Testis (tissue), 5 donors: ENCODE measurements at places on chromosomes 3 and 15. TPM values are rescaled to one million over a fixed set of nuclear protein-coding genes. Genes with fewer than 3 reads are reported as not detected.

P3H2 gene
- 7.2 TPM for total RNA-seq

DNA sequence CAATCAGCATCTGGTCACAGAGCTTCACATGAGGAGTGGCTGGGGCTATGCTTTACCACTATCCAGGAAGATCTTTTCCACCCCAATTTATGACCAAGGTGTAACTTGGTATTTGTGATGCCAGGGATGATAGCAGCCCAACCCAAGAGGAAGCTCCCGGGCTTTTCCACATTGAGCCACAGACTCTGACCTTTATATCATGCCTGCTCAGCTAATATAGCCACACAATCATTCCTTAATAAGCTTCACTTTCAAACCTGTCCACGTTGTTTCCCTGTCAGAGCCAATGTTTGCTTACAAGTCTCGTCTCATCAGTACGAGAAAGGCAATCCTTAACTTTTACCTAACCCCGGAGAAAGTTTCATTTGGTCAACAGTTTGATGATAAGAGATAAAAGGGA lies 330.9 kb downstream of the SHQ1 start:
- H3K27me3 ChIP-seq: no peaks in the 10 kb centered on the region
- no peak overlapping the region for H3K4me3 ChIP-seq
- DNase-seq: no peak
- no peaks in the 10 kb centered on the region for H3K4me1 ChIP-seq

- H3K4me3 ChIP-seq: no peak overlapping the region
- no peak overlapping the region for H3K27ac ChIP-seq
- no peaks in the 10 kb centered on the region for H3K36me3 ChIP-seq
- peaks cover 27% of the 10 kb centered on the region for H3K4me1 ChIP-seq
These were observed 95.0 kb upstream of the ICE2 start for GRCh38 chr15:60573936-60574335.

DNA sequence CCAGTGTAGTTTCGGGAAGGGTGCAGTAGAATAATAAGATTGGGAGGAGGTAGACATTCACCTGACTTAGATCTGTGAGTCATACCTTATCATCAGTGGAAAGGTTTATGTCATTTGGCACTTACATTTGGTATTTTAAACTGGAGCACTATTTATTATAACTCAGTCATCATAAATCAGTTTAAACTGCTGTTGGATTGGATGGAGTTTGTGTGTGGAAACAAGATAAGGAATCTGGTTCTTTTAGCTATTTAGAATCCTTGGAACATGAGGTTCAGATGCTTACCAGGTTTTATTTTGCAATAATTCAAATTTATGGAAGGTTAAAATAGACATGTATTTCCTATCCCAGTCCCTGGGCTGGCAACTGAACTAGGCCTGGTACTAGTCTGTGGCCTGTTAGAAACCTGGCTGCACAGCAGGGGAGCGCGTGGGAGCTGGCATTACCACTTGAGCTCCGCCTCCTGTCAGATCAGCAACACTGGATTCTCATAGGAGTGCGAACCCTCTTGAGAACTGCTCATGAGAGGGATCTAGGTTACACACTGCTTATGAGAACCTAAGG lies 34.5 kb downstream of the ZFAND6 start:
- H3K4me3 ChIP-seq: no peak overlapping the region
- H3K27me3 ChIP-seq: no peaks in the 10 kb centered on the region
- H3K36me3 ChIP-seq: no peaks in the 10 kb centered on the region
- H3K4me1 ChIP-seq: peaks cover 15% of the 10 kb centered on the region
- H3K27ac ChIP-seq: peak overlapping the region; percentile 46
- DNase-seq: peak; percentile 62

GRCh38 chr3:47324278-47324865 lies 41.6 kb downstream of the KLHL18 start:
- H3K27me3 ChIP-seq: no peaks in the 10 kb centered on the region
- H3K4me3 ChIP-seq: no peak overlapping the region
- H3K4me1 ChIP-seq: no peaks in the 10 kb centered on the region
- DNase-seq: peak; percentile 72
- H3K27ac ChIP-seq: no peak overlapping the region

DNA sequence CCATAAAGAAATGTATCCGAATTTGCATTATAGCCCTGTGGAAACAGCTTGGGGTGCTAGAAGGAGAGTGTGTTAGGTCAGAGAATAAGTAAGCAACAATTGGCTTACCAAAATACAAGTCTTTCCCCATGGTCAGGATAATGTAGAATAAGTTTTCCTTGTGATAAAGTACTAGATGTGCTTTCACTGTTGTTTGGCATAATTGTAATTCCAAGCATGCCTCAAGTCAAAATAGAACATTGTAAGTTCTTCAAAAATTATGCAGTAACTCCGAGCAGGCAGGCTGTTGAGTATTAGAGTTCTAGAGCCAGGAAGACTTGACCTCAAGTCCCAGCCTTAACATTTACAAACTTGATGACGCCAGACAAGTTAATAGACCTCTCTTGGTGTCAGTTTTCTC lies 242.0 kb downstream of the TUSC7 start:
- no peaks in the 10 kb centered on the region for H3K4me1 ChIP-seq
- H3K27ac ChIP-seq: no peak overlapping the region
- no peaks in the 10 kb centered on the region for H3K36me3 ChIP-seq
- no peak overlapping the region for H3K4me3 ChIP-seq
- H3K27me3 ChIP-seq: no peaks in the 10 kb centered on the region

TUSC7 gene
- total RNA-seq: 9.1 TPM

DNA sequence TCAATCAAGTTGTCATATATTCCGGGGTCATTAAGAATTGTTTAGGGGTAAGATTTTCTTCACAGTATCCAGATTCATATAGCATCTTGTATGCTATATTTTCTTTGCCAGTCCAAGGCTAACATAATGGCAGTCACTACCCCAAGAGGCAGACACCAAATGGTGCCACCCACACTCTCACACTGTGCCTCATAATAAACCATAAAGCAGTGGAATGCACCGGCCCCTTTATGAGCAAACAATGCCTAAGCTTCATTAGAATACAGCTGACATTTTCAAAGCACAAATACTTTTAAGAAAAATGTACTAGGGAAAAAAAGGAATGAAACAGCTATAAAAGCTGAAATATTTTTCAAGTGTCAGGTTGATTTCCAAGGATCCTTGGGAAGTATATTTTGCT lies 121.6 kb downstream of the TFDP2 start:
- peak overlapping the region; percentile 31 for H3K4me3 ChIP-seq
- peaks cover 11% of the 10 kb centered on the region for H3K4me1 ChIP-seq
- no peaks in the 10 kb centered on the region for H3K36me3 ChIP-seq
- H3K27me3 ChIP-seq: no peaks in the 10 kb centered on the region

DNA sequence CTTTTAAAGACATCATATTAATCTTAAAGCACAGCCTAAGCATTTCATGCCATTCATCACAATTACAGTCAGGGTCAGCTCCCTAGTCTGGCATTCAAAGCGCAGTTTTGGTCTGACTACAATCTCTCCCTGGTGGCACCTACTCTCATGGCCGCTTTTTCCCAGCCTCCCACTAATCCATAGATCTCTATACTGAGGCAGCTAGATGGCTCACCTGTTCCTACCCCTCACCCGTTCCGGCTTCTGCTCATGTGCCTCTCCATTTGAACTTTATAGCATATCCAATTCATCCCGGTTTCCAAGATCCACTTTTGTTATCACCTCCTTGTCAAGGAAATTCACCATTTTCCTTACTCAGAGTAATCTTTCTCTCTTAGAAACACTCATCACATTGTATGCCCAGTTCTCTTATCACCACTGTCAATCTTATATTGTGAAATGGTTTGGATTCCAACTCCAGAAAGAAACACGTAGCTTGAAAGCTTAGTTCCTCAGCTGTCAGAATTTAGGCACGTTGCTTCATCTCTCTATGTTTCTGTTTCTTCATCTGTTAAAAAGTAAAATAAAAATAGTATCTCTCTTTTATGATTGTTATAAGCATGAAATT lies 220.0 kb upstream of the UBE2E2 start:
- DNase-seq: no peak
- no peaks in the 10 kb centered on the region for H3K36me3 ChIP-seq
- H3K4me3 ChIP-seq: no peak overlapping the region
- no peak overlapping the region for H3K27ac ChIP-seq
- H3K4me1 ChIP-seq: no peaks in the 10 kb centered on the region
- H3K27me3 ChIP-seq: no peaks in the 10 kb centered on the region

GRCh38 chr15:92596623-92597022 lies 59.0 kb downstream of the FAM174B start:
- no peak overlapping the region for H3K27ac ChIP-seq
- no peak overlapping the region for H3K4me3 ChIP-seq
- H3K4me1 ChIP-seq: no peaks in the 10 kb centered on the region
- no peaks in the 10 kb centered on the region for H3K36me3 ChIP-seq

DNA sequence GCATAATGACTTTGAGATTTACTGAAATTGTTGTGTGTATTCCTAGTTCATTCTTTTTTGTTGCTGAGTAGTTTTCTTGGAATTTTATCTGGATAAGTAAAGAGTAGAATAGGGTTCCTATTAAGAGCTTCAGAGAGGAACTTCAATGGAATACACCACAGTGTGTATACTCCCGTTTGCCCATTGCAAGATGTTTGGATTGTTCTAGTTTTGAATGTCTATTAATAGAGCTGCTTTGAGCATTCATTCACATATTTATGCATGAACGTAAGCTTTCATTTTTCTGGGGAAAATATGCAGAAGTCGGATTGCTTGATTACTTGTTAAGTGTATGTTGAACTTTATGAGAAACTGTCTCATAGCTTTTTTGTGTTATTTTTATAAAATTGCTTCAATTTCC lies 580.5 kb downstream of the OTOL1 start:
- no peak for DNase-seq
- no peaks in the 10 kb centered on the region for H3K27me3 ChIP-seq
- no peak overlapping the region for H3K4me3 ChIP-seq
- no peaks in the 10 kb centered on the region for H3K4me1 ChIP-seq

SLC24A5 gene
- total RNA-seq: not detected

A4GNT gene
- total RNA-seq: not detected

GRCh38 chr3:139117136-139117675 lies 72.5 kb upstream of the PRR23C start:
- no peaks in the 10 kb centered on the region for H3K27me3 ChIP-seq
- no peaks in the 10 kb centered on the region for H3K4me1 ChIP-seq
- no peaks in the 10 kb centered on the region for H3K36me3 ChIP-seq
